ENCODE measurements at places on chromosomes 5 and 9.

- peak; percentile 1 for DNase-seq
Measured at GRCh38 chr5:120803282-120803681, 339.2 kb downstream of the PRR16 start.

- no peak for DNase-seq
Measured at GRCh38 chr5:174140452-174141020, 95.0 kb downstream of the NSG2 start.

GRCh38 chr5:57664700-57665099 is 182.1 kb upstream of the ACTBL2 start:
- no peak for DNase-seq

DNA sequence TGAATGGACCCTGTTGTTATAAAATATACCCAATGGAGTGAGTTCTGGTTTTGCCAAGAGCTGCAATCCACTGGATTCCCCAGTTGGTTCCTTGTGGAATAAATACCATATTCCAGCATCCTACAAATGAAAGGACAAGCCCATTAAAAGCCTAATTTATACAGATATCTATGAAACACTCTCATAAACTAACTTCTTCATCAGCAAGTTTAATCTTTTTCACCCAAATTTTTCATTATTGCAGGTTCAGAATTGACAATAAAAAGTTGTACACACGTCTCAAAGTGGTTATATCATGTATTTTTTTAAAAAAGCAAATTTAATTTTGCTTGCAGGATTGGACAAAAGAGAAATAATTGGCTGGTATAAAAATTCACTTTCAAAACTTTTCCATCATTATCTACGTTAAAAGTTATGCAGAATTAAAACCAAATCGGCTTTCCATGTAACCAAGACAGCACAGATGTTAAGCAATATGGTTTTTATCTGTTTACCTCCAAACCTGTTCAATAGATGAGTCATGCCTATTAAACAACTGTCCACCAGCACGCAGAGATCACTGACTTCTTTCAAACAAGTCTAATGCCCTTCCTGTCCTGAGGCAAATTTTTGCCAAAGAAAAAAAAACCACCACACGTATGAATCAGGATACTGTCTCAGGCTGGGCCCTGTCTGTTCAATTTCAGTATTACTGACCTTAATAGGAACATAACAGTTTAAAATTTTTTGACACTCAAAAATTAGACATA is 42.5 kb downstream of the CEMIP2 start:
- peak; percentile 11 for DNase-seq

- no peak for DNase-seq
Measured at GRCh38 chr9:134834217-134834956, 46.2 kb upstream of the FCN2 start.

DNA sequence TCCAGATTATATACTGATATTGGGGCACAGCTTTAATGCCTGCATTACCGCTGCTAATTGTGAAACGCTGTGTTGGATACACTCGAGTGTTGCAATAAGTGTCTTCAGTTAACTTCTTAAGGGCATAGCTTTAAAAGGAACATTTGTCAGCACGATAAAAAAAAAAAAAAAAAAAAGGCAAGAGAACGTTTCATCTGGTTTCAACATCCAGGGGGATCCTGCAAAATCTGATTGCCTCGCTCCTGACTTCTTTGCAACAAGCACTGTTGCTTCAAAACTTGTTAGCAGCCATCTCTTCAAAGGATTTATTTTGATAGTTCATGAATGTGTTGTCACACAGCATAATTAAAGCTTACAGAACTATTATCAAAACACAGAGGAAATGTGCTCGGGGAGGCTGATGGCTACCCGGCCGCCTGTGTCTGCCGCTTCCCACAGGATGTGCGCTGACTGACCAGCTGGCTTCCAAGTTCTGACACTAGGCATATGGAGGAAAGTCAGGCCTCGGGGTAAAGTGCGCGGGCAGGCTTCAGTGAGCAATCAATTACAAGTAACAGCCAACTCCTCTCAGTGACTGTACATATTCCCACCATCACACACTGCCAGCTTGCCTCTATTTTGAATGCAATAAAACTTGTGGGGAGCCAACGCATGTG is 77.7 kb downstream of the EBF1 start:
- DNase-seq = peak; percentile 42

GRCh38 chr5:174560861-174561260 is 163.5 kb upstream of the MSX2 start:
- DNase-seq = no peak

DNA sequence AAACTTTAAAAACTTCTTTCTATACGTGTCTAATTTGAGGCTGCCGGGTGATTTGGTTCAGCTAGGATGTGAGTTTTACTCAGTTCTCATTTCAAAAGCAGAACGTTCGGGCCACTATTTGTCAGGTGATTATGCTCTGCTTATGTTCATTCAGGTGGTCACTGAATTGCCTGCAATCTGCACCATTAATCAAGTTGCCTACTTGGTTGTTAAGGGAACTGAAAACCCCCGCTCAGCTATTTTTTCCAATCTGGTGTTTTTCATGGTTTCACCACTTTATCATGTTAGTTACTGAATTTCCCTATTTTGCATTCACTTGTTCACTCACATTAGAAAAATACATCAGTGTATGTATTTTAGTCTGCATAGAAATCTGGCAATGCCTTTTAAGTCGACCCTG is 523.0 kb downstream of the CSNK1G3 start:
- DNase-seq = no peak

DNA sequence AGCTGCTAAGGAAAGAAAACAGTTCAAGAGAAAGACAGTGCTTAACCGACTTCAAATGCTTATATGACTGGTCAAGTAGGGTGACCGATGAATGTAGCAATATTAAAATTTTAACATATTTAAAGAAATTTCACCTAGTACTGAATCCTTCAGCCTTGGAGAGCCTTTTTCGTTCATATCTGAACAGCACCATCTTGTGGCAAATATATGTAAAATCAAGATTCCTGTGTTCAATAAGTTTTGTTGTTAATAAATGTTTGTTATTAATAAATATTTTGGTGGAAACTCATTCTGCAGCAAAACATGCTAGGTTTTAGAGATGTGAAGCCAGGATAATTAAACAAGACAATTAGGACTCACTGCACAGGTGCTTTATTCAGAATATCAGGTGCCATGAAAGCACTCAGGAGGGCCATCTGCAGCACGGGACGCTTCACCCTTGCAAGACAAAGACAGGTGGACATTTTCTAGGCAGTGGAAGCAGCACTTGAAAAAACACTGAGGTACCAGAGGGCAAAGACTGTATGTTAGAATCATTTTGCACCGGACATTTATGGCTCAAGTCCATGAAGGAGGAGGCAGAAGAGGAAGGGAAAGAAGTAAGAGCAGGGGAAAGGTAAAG is 15.6 kb downstream of the TICAM2 start:
- DNase-seq = peak; percentile 8

- no peak for DNase-seq
Measured at GRCh38 chr9:5518171-5518936, 8.0 kb downstream of the PDCD1LG2 start.

GRCh38 chr5:68279984-68280383 is 64.4 kb downstream of the PIK3R1 start:
- DNase-seq = no peak

DNA sequence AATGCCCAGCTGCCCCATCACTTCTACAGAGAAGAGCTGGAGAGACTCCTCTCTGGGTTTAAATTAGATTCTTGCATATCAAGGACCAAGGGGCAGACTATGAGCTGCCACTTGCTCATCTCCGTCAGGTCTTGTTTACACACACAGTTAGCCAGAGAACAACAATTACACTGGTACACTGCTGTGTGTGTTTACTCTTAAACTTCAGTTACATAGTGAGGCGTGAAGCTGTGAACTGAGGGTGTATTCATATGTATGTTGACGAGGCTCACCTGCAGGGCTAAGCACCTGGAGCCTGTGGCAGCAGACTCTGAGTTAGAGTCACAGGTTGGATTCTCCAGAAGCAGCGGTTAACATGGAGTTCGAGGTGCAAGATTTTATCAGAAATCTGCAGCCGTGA is 155.4 kb upstream of the ANKH start:
- DNase-seq = peak; percentile 82

DNA sequence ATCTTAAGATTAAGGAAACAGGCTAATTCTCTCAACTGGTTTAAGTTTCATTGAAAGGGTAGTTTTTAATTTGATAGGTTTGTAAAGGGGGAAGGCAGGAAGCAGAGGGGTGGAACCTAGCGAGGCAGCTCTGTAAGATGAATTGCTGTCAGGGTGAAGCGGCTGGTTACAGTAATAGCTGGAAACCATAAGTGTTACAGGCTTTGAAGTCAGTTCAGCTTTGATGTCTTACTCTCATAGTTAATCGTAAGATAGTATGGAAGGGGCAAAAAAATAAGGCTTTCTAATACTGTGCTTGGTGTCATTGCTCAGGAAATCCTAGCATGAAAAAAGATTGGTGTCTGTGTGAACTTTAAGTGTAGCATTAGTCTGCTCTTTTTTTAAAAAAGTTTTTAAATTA is 20.3 kb downstream of the POU5F2 start:
- DNase-seq = no peak

Measured in NCI-H2081 (cell line).